ENCODE measurements at places on chromosomes 2 and 18.

- peak; percentile 35 for DNase-seq
These were observed 100.5 kb downstream of the SLC4A3 start for GRCh38 chr2:219727771-219728429.

GRCh38 chr18:44025421-44025820, 655.3 kb upstream of the SETBP1 start:
- DNase-seq = no peak

DNA sequence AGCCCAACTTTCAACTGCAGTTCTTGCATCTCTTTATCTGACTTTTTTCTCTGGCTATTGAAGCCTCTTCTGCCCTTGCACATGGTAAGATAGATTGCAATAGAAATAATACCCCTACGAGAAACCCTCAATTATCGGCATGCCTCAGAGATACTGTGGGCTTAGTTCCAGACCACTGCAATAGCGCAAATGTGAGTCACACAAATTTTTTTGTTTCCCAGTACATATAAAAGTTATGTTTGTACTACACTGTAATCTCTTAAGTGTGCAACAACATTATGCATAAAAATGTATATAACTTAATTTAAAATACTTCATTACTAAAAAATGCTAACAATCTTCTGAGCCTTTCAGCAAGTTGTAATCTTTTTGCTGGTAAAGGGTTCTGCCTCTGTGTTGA, 124.7 kb downstream of the PDE1A start:
- DNase-seq = no peak

DNA sequence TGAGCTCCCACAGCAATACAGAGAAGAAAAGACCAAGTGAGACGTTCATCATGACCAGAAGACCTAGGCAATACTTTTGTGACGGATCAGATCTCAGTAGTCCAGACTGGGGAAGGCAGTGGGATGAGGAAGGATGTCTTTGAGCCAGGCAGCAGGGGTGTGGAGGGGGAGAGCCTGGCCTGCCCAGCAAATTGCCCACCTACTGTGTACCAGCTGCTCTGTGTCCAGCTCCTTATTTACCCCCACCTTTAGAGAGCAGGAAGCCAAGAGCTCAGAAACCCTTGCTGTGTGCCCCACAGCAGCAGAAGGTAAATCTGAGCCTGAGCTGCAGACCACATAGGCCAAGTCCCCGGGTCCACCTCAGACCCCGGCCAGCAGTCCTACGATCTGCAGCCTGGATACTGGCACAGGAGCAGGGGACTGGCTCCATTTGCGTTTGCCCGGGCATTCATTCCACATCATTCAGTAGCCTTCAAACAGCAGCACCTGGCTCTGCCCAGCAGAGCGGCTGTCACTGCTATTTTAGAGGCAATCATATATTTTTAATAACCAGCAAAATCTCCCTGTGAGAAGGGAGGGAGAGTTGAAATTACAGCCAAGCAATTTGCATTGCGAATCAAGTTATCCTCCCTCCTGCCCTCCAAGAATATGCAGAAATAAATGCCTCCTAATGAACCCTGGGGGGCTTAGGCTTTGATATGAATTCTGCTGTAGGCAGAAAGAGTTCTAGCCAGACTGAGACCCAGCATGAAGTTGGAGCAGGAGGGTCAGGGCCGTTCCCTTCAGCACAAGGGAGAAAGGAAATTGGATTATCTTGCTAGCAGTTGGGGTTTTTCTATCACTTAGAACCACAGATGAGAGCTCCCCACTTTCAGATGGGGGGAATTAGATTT, 110.0 kb upstream of the FZD7 start:
- DNase-seq = no peak

DNA sequence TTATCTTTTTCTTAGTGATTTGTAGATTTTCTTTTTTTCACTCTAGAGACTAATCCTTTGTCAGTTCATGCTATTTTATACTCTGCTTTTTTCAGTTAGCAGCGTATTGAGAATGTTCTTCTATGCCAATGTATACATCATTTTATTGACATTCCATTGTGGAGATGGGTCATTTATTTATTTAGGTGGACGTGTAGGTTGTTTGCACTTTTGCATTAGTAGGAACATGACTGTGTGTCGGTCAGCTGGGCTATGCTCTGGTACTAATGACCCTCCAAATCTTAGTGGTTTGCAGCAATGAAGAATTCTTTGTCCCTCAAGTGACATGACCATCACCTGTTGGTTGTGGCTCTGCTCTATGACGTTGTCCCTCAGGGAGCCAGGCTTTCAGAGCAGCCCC, 33.6 kb downstream of the HPCAL1 start:
- no peak for DNase-seq

- DNase-seq = no peak
These were observed 635 bp downstream of the SLC3A1 start for GRCh38 chr2:44275927-44276303.

GRCh38 chr18:9905401-9905922, 8.4 kb upstream of the VAPA start:
- no peak for DNase-seq

GRCh38 chr2:207467716-207468347, 61.9 kb upstream of the CREB1 start:
- peak; percentile 47 for DNase-seq

DNA sequence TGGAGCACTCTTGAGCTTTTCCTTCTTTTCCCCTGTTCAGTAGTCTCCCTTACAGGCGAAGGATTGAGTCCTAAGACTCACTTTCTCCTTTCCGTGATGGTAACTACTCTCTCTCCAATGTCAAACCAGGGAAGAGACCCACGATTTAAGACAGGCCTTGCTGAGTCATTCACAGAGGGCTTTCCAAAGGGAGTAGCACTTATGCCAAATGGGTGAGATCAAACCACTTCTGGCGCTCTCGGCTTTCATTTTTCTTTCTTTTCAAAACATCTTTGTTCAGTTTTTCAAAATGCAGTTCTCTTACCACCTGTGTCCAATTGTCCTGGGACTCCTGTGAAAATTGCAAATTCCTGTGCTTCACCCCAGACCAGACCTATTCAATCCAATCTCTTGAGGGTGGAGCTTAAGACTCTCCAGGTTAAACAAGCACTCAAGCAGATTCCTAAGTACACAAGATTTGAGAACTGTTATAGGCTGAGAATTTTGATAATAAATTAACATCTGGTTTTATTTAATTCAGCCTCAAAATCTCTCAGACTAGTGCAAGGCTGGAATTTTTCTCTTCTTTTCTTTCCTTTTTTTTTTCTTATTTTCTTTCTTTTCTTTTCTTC, 14.4 kb upstream of the MRPL19 start:
- DNase-seq = no peak

GRCh38 chr2:21270083-21270491, 146.3 kb downstream of the TDRD15 start:
- no peak for DNase-seq

- no peak for DNase-seq
These were observed 98.6 kb downstream of the NOL4 start for GRCh38 chr18:34126121-34126520.

DNA sequence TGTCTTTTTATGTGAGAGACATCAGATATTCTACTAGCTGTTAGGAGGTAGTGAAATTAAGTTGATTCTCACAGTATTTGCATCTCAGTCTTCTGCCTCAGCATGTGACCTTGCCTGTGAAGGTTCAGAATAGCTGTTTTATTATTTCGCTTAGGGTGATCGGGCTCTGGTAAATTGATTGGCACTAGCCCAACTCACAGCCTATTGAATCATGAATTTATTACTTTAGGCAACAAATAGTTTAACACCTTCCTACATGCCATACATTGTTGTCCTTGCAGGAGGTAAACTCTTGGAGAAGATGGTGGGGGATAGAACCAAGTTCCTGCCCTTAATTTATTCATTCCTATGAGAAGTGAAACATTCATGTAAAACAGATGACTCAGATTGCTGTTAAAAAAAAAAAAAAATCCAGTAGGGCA, 101.9 kb downstream of the GPD2 start:
- no peak for DNase-seq

DNA sequence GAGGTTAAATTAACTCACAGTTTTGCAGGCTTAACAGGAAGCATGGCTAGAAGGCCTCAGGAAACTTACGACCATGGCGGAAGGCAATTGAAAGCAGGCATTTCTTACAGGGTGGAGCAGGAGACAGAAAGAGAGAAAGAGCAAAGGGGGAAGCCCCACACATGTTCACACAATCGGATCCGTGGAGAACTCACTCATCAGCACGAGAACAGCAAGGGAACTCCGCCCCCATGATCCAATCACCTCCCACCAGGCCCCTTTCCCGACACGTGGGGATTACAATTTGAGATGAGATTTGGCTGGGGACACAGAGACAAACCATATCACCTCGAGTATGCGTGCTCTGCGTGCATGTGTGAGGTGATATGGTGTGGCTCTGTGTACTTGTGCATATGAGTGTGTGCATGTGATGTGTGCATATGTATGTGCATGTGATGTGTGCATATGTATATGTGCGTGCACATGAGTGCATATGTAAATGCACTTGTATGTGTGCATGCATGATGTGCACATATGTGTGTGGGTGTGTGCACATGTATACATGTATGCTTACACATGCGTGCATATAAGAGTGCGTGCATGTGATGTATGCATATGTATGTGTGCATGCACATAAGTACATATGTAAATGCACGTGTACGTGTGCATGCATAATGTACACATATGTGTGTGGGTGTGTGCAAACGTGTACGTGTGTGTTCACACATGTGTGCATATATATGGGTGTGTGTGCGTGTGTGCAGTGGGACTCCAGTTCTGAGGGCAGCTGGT, 108.7 kb upstream of the HDAC4 start:
- peak; percentile 80 for DNase-seq

- no peak for DNase-seq
These were observed 237.5 kb downstream of the PIK3C3 start for GRCh38 chr18:42192251-42193248.

DNA sequence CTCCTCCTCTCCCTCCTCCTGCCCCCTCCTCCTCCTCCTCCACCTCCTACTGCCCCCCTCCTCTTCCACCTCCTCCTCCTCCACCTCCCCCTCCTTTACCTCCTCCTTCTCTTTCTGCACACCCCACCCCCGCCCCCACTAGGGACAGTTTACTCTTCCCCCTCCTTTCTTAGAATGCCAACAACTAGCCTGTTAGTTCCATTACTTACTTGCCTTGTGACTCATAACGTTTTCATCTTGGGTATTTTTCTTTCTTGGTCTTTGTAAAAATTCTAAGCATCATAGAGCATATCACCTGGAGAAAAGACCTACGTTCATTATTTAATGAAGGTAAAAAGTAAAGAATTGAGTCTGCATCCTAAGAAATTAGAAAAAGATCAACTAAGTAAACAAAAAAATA, 165.3 kb downstream of the NEDD4L start:
- no peak for DNase-seq

- DNase-seq = no peak
These were observed 89.2 kb upstream of the FAM117B start for GRCh38 chr2:202545523-202545922.

DNA sequence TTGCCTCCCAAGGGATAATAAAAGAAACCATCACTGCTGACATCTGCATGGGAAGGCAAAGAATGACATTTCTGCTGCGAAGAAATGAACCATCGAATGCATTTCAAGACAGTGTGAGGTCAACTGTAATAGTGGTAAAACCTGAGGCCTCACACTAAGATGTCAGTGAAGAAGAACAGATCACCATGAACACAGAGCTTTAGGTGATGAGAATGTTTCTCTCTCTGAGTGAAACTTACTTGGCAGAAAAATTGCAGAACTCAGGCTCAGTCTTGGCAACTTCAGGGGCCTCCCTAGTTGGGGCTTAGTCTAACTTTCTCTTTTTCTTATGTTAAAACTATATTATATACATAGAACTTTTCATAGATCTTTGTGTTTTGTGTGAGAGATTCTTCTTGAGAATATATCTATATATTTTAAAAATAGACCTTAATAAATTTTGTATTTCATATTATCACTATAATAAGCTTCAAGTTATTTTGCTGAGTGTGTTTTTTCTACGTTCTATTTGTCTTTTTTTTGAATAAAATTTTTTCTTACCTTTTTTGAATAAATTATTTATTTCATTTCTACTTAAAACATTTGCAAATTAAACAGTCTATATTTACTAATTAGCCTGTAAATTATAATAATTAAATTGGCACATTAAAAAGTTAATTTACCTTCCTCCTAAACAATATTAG, 427.5 kb upstream of the TRIB2 start:
- DNase-seq = no peak

GRCh38 chr2:10316860-10317259, 14.2 kb downstream of the HPCAL1 start:
- no peak for DNase-seq

DNA sequence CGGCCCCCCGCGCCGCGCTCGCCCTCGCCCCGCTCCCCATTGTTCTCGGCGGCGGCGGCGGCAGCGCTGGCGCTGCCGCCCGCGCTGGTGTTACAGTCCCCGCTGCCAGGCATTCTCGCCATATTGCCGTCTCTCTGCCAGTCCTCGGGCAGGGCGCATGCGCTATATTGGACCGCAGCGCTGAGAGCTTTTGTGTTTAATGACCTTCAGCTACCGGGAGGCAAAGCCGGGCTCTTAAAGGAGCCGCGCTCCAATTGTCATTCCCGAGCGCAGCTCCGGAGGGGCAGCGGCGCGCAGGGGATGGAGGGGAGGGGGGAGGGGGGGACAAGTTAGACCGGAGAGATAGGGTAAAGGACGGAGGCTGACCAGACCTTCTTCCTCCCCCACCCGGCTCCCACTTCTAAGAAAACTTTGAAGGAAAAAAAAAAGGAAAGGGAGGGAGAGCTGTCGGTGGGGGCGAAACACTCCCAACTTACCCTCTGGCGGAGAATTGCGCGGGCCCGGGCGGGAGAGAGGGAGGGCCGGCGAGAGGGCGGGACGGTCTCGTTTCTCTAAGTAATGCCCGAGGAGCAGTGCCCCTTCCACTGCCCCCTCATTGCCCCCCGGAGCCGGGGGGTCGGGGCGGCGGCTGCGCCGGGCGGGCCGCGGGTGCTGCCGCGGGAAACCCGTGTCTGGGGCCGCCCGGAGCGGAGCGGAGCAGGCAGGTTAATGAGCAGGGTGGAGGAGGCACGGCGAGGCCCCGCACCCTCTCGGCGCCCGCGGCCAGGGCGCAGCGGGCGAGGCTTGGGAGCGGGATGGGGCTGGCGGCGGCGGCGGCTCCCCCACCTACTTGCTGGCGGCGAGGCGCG, at the start of gene KCTD1:
Gene KCTD1, minus strand, starts transcription at position 139 of the 848 bp plus-strand sequence. Its CDS starts 17 bp downstream, at position 122.
- DNase-seq = peak; percentile 90

DNA sequence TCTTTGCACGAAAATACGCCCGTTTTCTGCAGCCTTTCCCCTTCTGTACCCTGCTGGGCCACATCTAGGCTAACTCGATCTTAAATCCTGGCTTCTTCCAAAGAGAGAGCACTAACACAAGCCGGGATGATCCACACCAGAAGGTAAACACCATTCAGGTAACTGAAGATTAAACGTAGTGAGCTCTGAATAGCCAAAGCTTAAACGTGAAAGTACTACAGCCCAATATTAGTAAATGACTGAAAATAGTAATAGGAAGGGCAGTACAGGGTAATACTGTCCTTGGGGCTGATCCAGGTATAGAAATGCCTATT, 422 bp upstream of the MRPL53 start:
- no peak for DNase-seq
